ENCODE measurements at places on chromosomes 7 and 10.

- no peak for DNase-seq
These were observed 13.6 kb downstream of the GPRIN2 start for GRCh38 chr10:46542567-46543465.

GRCh38 chr10:77504196-77504872, 133.3 kb downstream of the KCNMA1 start:
- no peak for DNase-seq

DNA sequence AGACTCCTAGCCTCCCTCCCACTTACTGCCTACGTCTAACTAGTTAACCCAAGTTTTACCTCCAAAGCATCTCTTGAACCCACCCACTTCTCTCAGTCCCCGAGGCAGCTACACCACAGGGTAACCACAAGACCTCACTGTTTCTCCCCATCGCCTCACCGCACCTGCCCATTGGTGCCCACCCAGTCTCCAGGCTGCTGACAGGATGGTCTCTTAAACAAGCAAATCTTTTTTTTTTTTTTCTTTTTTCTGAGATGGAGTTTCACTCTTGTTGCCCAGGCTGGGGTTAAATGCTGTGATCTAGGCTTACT, 47.0 kb downstream of the DENND2A start:
- no peak for DNase-seq

GRCh38 chr7:118844748-118845147, 620.2 kb downstream of the ANKRD7 start:
- no peak for DNase-seq

DNA sequence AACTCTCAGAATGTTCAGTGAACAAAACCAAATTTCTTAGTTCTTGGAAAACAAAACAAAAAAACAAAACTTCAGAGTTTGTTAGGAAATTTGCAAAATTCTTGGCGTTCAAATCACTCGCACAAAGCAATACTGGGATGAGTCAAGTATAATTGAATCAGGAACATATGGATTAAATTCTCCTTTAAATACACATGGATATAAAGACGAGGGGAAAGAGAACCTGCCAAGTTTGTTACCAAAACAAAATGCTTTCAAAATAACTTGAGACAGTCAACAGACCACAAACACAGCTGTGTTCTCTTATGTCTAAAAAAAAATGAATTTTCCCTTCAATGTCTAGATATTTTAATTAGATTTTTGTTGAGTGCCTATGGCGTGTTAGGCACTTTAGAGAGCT, 93.5 kb upstream of the MPP7 start:
- no peak for DNase-seq

DNA sequence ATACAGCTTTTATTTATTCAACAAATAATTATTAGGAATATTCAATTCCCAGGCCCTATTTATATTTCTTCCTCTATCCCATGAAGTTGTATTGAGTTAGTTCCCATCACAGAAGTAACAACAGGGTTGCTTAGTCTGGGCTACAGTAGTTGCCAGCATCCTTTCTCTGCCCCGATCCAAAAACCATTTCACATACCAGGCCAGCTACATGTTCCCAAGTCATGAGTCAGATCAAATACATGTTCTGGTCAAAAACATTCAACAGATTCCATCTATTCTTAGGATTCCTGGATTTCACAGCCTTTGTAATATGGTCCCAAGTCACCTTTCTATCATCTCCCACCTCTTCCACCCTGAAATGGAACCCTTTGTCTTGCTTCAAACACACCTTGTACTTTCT, 91.6 kb downstream of the RAB11FIP2 start:
- no peak for DNase-seq

DNA sequence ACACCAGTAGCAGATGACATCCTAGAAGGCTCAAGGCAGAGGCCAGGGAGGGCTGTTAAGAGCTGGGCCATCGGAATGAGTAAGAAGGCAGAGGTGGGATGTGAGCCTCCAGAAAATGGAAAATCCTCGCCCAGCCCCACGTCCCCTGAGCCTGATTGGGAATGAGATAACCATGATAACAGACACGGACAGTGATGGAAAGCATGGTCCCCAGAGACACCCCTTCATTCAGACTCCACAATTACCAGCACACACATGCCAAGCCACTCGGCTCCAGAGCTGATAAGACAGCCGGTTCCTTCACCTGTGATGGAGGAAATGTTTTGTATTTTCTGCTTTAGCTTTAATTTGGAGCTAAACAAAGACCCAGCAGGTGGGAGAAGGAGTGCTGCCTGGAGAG, 106.0 kb downstream of the GRID1 start:
- peak; percentile 60 for DNase-seq

DNA sequence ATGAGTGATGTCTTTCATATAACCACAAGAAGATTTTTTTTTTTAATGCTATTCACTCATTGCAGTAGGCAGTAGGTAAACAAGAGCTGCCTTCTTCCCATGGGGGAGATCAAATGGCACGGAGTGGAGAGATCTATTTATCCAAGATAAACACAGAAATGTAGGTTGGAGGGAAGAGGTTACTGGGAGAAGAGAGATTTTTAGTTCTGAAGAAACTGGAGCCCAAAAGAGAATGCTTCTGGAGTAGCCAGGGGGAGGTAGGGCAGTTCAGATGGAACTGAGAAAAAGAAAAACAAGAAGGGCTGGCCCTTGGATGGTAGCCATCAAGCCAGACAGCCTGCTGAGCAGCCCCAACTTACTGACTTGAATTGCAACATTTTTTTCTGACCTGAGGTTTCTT, 270.1 kb upstream of the TPK1 start:
- peak; percentile 86 for DNase-seq

DNA sequence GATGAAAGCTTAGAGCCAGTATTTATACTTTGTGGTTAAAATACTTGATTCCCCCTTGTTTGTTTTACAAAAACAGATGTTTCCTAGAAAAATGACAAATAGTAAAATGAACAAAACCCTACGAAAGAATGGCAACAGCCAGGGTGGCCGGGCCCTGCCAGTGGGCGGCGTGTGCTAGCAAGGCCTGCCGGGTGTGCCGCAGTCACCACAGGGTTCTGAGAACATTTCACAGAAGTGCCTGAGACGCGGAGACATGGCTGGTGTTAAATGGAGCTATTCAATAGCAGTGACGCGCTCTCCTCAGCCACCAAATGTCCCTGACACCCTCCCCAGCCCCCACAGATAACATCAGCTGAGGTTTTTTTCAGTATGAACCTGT, 14.5 kb downstream of the GPR146 start:
- DNase-seq, result peak; percentile 10

DNA sequence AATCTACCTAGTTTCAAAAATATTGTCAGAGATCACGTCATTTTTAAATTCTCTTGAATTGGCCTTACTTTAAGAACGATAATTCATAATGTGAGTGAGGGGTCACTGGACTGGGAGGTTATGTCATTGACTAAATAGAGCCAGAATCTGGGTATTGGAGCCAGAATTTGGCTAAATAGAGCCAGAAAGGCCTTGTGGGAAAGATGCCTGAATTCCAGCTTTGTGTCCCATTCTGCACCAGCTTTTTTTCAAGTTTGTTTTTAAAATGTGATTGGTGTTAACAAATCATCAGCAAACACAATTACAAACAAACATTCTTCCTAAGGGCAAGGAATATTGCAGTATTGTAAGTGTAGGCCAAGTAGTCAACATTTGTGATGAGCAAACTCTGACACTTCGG, 233.2 kb upstream of the PRKCQ start:
- DNase-seq, result no peak

GRCh38 chr7:97003262-97004246, 1.8 kb upstream of the DLX6 start:
- peak; percentile 77 for DNase-seq

- DNase-seq, result no peak
These were observed 52.2 kb downstream of the KMT2C start for GRCh38 chr7:152383341-152384234.

DNA sequence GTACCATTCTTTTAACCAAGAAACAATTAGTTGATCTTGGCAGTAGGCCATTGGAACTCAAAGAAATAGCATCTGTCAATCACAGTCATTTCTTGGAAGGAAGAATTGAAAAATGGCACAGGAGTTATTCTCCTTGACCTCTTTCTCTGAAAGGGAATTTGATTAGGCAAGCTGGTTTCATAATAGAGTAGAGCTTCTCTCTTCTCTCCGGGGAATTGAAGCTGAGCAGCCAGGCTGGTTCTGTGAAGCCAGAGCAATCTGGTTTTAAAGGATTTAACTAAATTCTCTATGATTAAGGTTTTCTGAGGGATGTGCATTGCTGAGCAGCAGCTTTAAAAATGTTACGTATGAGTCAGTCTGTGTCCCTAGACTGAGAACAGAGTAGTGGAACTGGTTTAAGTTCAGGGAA, 70.2 kb downstream of the AHCYL2 start:
- no peak for DNase-seq

- DNase-seq, result peak; percentile 73
These were observed 4.8 kb downstream of the INA start for GRCh38 chr10:103281753-103282152.

Measured in NCI-H1417 (cell line).